ENCODE measurements at places on chromosomes 5 and 9.

- no peak for DNase-seq
Observed at GRCh38 chr5:96001262-96001661, 39.6 kb upstream of the ELL2 start.

- no peak for DNase-seq
Observed at GRCh38 chr9:76877961-76878360, 28.0 kb downstream of the PRUNE2 start.

DNA sequence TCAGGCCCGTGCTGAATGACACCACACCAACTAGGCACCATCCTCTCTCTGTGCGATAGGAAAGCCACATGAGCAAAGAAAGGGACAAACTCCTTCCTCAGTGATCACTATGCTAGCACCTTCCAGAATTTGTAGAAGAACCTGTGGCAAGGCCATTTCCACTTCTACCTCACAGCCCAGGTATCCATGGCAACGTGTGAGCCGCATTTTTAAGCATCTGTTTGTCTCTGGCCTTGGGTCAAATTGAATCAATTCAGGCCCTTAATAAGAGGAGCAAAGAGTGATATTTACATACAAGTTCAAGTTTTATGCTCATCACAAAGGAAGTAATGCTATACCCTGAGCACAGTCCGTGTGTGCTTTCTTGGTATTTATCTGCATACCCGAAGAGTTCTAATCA is 179.3 kb downstream of the SLC12A2 start:
- DNase-seq: no peak

- DNase-seq: no peak
Observed at GRCh38 chr9:79353856-79354520, 217.8 kb upstream of the TLE4 start.

GRCh38 chr9:91162784-91163443 is 198.8 kb downstream of the AUH start:
- no peak for DNase-seq

DNA sequence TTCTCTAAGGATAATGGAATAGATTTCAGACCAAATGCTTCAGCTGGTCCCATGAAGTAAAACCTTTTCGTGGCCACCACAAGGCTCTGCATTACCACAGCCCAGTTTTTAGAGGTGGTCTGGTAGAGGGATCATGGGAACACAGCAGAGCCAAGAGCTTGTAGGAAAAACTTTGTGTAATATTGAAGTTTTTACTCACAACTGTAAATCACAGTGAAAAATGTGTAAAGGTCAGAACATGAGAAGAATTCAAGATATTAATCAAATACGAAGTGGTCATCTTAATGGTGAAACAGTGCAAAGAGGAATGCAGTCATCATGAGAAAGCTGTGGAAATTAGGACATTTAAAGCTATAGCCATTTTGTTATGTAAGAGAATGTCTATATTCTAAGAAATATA is 197.5 kb downstream of the NPR3 start:
- no peak for DNase-seq

GRCh38 chr5:150303070-150303615 is 438 bp upstream of the ARSI start:
- DNase-seq: no peak

DNA sequence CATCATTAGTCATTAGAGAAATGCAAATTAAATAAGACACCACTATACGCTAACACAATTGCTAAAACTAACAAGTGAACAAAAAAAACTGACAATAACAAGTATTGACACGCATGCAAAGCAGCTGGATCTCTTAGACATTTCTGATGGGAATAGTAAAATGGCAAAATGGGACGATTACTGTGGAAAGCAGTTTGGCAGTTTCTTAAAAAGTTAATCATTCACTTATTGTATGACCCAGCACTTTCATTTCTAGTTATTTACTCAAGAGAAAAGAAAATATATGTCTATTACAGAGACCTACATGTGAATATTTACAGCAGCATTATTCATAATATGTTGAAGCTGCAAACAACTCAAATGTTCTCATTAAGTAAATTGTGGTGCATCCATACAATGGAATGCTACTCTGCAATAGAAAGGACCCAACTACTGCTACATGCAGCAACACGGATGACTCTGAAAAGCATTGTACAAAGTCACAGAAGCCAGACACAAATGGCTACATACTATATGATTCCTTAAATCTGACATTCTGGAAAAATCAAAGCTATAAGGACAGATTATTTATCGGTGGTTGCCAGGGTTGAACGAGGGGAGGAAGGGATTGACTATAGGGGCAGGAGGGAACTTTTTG is 96.8 kb upstream of the ITGA2 start:
- DNase-seq: no peak

DNA sequence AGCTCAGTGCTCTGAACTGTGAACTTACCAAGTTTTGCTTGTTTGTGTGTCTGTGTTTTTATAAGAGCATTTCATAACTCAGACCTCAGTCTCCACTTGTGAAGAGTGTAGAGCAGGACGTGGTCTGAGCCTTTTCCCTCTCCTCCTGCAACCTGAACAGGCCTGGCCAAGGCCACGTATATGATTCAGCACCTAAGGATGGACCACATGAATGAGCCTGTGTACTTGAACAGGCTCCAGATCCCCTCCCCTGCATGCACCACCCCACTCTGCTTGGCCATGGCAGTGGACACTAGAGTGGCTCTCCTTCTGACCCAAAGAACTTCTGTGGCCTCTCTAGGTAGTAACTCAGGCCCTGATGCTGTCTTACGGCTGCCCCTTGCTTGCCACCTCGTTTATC is 125.9 kb upstream of the FSTL4 start:
- DNase-seq: no peak

- no peak for DNase-seq
Observed at GRCh38 chr5:166938071-166938470, 1353.4 kb upstream of the WWC1 start.

GRCh38 chr5:91291628-91292569 is 91.2 kb downstream of the ARRDC3 start:
- DNase-seq: no peak

DNA sequence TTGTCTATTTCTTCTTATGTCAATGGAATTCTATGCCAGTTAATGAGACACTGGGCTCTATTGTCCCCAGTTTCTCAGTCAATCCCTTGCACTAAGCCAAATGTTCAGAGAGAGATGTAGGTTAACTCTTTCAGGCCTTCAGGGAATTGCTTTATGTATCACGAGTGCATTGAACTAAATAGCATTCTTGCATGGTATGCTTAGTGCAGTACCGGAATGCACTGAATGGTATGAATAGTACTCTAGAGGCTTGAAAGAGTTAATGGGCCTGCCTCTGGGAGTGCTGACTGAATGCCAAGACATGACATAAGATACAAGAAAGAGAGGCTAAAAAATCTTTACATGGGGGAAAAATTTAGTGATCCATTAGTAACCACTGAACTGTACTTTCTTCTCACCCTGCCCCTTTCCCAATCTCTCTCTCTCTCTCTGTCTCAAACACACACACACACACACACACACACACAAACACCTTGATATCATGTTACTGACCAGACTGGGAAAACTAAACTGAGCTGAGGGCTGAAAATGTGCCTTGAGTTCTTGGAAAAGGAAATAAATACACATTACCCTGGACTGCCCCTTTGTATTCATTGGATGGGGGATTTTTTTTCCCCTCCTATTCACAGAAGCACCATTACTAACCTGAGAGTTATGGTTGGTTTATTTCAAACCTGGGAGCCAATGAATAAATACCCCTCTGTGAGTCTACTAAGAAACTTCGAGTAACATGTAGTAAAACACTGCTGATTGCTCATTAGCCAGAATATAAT is 35.4 kb upstream of the TMC1 start:
- DNase-seq: no peak

DNA sequence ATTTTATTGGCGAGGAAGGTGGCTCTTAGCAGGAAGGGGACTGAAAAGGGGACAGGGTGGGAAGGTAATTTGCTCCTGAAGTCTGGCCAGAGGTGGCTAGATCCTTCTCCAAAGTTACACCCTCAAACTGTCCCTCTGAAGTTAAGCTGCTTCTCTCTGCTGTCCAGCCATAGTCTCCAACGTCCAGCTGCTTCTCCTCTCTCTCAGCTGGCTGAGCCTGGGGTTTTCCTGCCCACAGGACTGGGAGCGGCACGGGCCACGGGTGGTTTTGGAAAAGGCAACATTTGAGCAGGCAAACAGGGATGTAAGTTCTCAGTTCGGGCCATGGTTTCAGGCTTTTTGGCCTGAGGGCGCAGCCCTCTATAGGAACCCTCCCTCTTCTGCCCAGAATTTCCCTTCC is 128.3 kb downstream of the YIPF5 start:
- no peak for DNase-seq

DNA sequence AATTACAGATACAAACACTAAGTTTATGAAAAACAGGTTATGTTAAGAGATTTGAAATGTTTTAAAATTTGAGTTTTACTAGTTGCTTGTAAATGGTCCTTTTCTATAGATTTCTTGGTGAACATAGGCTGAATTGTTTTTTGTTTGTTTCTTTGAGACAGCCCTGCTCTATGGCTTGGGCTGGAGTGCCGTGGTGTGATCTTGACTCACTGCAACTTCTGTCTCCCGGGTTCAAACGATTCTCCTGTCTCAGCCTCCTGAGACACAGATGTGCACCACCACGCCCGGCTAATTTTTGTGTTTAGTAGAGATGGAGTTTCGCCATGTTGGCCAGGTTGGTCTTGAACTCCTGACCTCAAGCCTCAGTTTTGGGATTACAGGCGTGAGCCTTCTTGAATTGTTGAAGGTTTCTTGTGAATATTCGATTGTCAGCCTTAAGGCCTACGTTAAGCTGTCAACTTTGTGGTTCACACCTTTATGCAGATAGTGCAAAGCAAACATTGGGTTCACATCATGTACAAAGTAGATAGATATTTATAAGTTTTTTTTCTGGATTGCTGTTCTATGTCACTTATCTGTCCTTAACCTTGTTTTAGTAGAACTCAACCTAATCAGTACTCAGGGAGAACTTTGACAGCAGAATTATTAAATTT is 26.2 kb downstream of the UHRF2 start:
- no peak for DNase-seq

GRCh38 chr5:96725257-96725656 is 63.1 kb downstream of the CAST start:
- no peak for DNase-seq

DNA sequence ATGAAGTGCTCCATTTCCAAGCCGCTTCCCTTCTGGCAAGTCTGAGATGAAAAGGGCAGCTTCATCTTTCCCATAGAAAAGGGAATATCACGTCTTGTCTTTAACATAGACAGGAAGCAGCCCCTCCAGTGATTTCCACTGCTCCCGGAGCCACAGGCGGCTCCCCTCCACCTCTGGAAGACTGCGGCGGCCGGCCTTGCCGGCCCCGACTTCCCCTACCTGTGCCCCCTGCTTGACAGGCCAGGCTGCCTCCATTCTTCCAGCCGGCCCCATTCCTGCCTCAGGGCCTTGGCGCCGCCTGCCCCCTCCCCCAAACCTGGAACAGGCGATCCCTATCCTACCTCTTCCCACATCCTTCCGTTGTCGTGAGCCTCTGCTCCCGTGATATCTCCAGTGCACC is 141.8 kb downstream of the ZNF354C start:
- no peak for DNase-seq

DNA sequence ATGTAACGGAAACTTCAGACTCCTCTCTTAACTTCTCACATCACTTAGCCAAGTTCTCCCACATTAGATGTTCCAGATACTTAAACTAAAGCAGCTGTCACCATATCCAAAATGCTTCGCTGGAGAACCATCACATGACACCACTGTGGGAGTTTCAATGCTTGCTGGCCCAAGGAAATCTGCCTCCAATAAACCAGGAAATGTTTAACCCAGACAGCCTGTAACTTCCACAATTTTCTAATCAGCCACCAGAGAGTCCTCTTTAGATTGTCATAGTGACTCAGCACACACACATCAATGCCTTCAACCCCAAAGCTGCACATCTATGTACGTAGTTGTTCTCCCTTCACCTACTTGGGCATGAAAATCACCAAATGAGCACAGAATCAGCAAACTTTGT is 118.7 kb downstream of the LPAR1 start:
- DNase-seq: no peak

GRCh38 chr9:4382722-4383317 is 83.0 kb upstream of the GLIS3 start:
- no peak for DNase-seq

DNA sequence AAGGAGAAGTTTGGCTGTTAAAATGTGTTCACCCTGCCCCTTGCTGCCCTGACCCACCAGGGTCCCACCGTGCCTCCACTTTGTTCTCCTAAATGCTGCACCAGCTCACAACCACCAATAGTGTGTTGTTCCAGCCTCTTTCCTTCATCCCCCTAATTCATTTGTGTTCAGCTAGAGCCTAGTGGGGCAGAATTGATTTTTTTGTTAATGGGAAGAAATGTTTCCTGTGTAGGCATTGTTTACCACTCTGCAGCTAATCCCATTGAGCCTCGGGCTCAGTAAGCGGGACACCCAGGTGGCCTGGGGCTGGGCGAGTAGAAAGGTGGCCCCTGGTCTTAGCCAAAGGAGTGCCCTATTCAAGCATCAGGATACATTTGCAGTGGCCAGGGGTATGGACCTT is 127.6 kb downstream of the MVB12B start:
- no peak for DNase-seq

DNA sequence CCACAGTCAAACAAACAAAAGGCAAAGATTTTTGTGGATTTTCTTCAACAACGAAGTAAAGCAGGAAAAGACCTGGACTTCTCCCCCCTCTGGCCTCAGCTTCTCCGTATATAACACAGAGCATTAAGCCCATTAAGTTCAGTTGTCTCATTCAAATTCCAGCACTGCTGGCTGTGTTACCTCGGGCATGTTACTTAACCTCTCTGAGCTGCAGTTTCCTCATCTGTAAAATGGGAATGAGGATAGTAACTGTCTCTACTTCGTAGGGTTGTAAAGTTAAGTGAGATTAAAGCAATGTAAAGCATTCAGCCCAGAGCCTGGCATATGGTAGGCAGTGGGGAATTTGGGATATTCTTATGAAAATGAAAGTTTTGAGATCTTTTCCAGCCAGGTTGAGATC is 92.7 kb upstream of the SMIM23 start:
- DNase-seq: no peak

All from WERI-Rb-1 (cell line).